GM23338 (cell line): ENCODE measurements at places on chromosomes 7 and 10.

- no peak for DNase-seq
These were observed 547.7 kb upstream of the GALNT17 start for GRCh38 chr7:70583965-70584883.

DNA sequence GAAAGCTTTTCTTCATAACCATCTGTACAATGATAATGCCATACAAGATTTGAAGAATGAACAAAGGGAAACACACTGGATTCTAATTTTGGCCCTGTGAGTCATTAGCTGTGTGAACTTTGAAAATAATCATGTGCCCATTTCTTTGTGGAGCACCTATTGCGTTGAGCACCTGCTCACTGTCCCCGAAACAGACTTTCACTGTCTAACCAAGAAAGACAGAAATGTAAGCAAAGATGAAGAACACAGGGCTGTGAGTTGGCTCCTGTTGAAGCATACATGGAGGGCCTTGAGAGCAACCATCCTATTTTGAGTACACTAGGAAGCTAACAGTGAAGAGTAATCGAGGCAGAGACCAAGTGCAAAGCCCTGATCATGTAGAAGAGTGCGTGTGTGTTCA, 118.4 kb upstream of the SLC25A13 start:
- no peak for DNase-seq

DNA sequence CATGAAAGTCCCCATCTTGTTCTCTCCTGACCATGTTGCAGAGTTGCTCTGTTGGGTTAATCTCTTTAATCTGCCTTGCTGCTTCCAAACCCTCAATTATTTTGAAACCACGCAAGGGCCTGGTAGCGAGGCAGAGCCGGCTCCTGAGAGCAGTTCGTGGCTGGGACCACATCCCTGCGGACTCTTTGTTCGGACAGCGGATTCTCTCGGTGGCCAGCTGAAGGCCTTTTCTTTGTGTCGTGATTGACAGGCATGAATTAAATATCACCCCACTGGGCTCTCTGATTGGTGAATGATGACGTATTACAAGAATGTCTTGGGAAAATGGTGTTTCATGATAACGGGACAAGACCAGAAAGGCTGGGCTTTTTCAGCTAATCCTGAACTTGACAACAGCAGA, 66.9 kb upstream of the ARHGAP21 start:
- DNase-seq: peak; percentile 19

GRCh38 chr7:104960741-104961448, 53.1 kb upstream of the KMT2E start:
- no peak for DNase-seq

GRCh38 chr7:32026083-32026425, 44.2 kb downstream of the PDE1C start:
- DNase-seq: no peak

- DNase-seq: no peak
These were observed 183.5 kb upstream of the HABP2 start for GRCh38 chr10:113369365-113369694.

DNA sequence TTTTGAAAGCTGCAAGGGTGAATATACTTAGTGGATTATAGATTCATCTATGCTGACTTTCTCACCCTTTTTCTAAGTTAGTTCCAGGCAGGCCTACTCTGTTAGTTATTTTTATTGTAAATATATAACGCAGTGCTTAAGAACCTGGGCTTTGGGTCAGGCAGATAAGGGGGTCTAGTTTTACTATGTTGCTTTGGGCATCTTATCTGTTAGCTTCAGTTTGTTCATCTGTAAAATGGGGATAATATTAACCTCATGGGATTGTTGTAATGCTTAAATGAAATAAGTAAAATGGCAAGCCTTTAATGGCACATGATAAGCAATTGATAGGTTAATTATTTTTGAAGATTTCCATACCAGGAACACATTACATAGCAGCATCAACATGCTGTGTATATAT, 79.5 kb downstream of the ST7 start:
- no peak for DNase-seq

GRCh38 chr7:157439761-157440160, 103.0 kb downstream of the DNAJB6 start:
- DNase-seq: no peak

DNA sequence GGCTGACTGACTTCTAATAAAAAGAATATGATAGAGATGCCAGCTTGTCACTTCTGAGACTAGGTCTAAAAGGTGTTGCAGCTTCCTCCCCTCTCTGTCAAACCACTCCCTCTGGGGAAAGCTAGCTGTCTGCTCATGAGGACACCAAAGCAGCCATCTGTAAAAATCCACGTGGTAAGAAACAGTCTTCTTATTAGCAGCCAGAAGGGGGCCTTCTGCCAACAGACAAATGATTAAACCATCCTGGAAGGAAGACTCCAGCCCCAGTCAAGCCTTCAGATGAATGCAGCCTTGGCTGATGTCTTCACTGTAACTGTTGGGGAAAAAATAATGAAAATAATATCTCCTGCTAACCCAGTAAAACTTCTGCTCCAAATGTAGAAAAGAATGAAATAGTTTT, 41.9 kb upstream of the DAGLB start:
- peak; percentile 59 for DNase-seq

- DNase-seq: no peak
These were observed 475.3 kb upstream of the AUTS2 start for GRCh38 chr7:69122953-69123352.

- no peak for DNase-seq
These were observed 19.2 kb downstream of the NIPSNAP2 start for GRCh38 chr7:55983537-55983936.

DNA sequence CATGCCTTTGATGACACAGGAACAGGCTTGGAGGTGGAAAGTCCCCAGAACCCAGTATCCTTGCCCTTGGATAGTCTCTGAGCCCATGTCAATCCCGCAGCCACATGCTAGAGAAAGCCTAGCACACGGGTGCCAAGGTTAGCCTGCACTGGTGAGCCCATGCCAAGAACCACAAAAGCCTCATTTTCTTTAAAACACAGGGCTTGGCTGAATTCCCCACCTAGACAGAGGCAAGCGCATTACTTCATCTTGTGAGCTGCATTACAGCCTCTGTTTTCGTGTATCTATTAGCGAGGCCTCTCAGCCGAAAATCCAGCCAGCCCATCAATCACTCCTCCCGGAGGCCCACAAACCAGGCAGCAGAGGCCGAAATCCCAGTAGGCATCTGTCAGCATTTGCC, 314.9 kb upstream of the AUTS2 start:
- no peak for DNase-seq

DNA sequence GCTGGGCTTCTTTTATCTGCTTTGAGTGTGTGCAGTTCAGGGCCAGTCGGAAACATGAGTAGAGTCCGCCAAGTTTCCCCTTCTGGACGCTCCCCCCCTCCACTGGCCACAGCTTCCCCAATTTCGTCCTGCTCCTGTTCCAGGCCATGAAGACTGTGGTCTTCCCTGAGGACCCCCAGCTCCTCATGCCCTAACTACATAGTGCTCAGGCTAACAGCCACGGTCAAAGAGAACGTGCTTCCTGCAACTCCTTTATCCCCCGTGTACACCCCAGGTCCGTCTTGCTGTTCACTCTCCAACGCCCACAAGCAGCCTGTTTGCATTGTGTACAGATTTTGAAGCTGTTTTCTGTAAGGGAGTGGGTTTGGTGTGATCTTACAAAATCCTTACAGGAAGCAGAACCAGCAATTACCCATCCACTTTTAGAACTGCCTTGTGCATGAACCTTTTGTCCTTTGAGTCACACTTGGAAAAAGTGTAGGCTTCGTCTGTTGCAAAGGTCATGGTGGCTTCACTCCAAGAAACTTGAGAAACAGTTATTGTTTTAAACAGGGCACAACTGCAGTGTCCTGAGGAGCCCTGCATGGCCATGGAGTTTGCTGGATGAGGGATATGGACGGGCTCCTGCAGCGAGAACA, 77.0 kb upstream of the FAM20C start:
- no peak for DNase-seq
